Aorta (tissue), 5 donors: ENCODE measurements at places on chromosomes 7 and 10. TPM values are rescaled to one million over a fixed set of nuclear protein-coding genes. Genes with fewer than 3 reads are reported as not detected.
A peak's percentile ranks its signal among the peaks of the same experiment; 100 is the strongest.

DNA sequence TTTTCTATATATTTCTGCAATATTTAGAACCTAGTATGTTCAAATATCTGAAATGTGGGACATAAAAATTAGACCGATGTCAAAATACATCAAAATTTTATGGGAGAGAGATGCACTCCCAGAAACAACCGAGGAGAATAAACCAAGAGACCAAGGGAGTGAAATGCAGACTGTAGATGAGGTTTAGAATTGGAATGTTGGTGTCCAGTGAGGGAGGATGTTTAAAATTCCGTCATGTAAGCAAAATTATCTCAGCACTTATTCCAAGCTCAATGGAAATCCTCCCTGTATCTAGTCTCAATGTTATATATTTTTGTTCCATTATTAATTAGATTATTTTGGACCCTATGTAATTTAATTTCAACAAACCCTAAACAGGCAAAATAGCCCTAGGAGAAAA lies 61.9 kb upstream of the MAGI2 start:
- no peaks in the 10 kb centered on the region for H3K4me1 ChIP-seq
- H3K36me3 ChIP-seq, result no peaks in the 10 kb centered on the region
- DNase-seq, result no peak
- no peak overlapping the region for H3K4me3 ChIP-seq

DNA sequence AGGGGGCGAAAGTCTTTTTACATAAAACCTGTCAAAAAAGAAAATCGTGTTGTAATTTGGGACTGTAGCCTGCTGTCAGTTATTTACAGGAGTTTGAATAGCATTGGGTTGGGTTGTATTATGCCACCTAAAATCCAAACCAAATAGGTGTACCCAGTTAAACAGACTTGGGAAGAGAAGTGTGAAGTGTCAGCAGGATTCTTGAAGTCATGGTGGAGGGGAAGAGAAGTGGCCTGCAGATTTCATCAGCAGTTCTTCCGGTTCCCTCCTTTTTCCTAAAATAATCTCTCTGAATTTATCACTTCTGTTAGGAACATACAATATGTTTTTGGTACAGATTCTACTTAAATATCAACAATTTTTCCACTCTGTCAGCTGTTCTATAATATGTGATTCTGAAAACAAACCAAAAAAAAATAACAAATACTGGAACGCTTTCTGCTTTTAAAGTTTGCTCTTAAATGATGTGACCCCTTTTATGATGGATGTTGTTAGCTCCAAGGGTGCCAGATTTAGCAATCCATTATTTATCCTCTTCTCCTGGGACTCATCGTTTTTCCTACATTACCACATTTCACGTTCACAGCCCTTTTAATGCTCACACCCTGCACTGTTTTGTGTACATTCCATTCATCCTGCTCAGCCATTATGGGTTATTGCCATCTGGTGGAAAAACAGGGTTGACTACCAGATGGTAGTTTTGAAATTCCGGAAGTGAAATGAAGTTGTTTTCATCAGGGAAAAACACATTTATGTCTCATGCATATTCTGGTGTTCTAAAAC lies 18.7 kb upstream of the ARHGAP12 start:
- DNase-seq, result no peak
- no peaks in the 10 kb centered on the region for H3K36me3 ChIP-seq
- no peak overlapping the region for H3K27ac ChIP-seq
- no peaks in the 10 kb centered on the region for H3K27me3 ChIP-seq
- H3K4me1 ChIP-seq, result no peaks in the 10 kb centered on the region

DNA sequence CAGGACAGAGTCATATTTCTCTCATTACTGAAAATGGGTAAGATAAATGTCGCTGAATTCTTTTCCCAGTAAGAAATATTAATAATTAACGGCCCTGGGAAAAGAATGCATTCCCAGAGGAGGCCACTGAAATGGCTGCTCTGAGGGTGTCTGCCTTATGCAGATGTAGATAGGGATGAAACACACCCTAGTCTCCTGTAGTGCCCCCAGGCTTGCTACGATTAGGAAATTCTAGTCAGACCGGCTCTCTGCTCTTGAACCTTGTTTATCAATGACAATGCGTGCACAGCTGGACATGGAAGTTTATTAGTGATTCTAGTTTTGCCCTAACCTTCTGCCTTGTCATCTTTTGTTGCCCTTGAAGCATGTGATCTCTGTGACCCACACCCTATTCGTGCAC lies 291.1 kb downstream of the ZNF248 start:
- DNase-seq, result no peak
- no peaks in the 10 kb centered on the region for H3K36me3 ChIP-seq
- H3K27me3 ChIP-seq, result no peaks in the 10 kb centered on the region
- H3K4me1 ChIP-seq, result no peaks in the 10 kb centered on the region

DNA sequence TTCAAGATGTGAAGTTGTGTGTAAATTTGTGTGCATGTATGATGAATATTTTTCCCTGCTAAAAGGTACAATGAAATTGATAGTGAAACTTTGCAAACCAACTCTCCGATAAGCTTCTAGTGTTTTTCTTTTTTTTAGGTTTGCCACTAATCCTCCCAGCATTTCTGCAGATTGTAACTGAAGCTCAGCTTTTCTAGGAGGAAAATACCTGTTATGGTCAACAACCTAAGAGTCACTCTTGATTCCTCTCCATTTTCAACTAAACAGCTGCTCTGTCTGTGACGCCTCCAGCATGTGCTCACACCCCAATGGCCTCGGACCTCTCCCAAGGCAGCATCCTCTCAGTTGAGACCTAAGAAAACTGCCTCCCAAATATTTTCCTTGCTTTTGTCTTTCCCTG lies 406.2 kb downstream of the KCNMA1 start:
- H3K4me1 ChIP-seq, result peaks cover 5% of the 10 kb centered on the region
- H3K36me3 ChIP-seq, result no peaks in the 10 kb centered on the region
- no peak overlapping the region for H3K27ac ChIP-seq
- no peaks in the 10 kb centered on the region for H3K27me3 ChIP-seq
- no peak for DNase-seq

DNA sequence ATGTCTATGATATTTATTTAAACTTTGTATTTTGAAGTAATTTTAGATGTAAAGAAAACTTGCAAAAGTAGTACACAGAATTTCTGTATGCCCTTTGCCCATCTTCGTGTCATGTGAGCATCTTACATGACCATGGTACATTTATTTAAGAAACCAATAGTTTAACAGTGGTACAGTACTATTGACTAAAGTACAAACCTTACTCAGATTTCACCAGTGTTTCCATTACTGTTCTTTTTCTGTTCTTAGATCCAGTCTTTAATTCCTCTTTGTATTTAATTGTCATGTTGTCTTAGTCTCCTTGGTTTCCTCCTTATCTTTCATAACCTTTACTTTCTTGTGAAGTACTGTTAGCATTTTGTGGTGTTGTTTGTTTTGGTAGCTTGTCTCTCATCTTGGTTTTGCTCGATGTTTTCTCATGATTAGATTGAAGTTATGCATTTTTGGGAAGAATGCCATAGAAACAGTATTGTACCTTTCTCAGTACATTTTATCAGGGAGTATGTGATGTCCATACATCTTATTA lies 24.1 kb downstream of the TAX1BP1 start:
- no peaks in the 10 kb centered on the region for H3K27me3 ChIP-seq
- peaks cover 2% of the 10 kb centered on the region for H3K4me1 ChIP-seq
- no peak overlapping the region for H3K4me3 ChIP-seq
- H3K27ac ChIP-seq, result no peak overlapping the region

DNA sequence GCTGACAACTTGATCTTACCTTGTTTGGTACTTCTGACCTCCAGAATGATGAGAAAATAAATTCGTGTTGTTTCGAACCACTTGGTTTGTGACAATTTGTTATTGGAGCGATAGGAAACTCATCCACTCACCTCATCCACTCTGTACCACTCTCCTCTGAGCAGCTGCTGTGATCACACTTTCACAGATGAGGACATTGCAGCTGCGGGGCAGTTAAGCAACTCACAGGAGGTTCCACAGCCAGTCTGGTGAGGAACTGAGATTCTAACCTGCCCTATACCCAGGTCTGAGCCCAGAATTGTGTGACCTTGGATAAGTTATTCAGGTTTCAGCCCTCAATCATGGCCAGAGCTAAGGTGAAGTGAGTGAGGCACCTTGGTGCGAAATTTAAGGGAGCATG lies 35.2 kb downstream of the BTBD16 start:
- no peaks in the 10 kb centered on the region for H3K27me3 ChIP-seq
- H3K4me1 ChIP-seq, result no peaks in the 10 kb centered on the region
- peak overlapping the region; percentile 20 for H3K27ac ChIP-seq
- DNase-seq, result no peak
- H3K4me3 ChIP-seq, result no peak overlapping the region
- no peaks in the 10 kb centered on the region for H3K36me3 ChIP-seq

GRCh38 chr7:45052011-45052410 lies 36.8 kb downstream of the NACAD start:
- no peak for DNase-seq
- no peaks in the 10 kb centered on the region for H3K27me3 ChIP-seq
- H3K4me3 ChIP-seq, result no peak overlapping the region
- H3K27ac ChIP-seq, result no peak overlapping the region

- H3K4me1 ChIP-seq, result no peaks in the 10 kb centered on the region
- H3K27me3 ChIP-seq, result no peaks in the 10 kb centered on the region
- H3K36me3 ChIP-seq, result no peaks in the 10 kb centered on the region
- H3K27ac ChIP-seq, result no peak overlapping the region
These were observed 396.4 kb upstream of the STEAP1 start for GRCh38 chr7:89757910-89758309.

GRCh38 chr10:83076443-83076842 lies 1062.9 kb upstream of the GHITM start:
- peaks cover 2% of the 10 kb centered on the region for H3K27me3 ChIP-seq
- no peak for DNase-seq
- H3K36me3 ChIP-seq, result no peaks in the 10 kb centered on the region
- H3K4me3 ChIP-seq, result no peak overlapping the region

DNA sequence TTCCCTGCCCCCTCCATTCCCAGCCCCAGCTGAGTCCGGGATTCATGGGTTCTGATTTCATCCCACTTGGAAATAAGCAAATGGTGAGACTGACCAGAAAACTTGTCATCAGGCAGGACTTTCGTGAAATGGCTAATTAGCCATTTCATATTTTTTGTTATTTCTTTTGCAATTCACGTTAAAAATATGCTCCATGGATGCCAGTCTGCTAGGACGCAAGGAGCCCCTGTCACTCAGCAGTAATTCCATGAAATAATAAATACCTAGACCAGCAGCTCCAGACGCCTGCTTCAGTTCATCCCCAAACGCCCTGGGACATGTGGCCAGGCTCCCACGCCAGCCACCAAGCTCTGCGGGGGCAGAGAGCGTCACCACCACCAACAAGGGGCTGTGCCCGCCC lies 111.0 kb downstream of the TRIL start:
- no peak overlapping the region for H3K27ac ChIP-seq
- H3K27me3 ChIP-seq, result no peaks in the 10 kb centered on the region
- no peaks in the 10 kb centered on the region for H3K4me1 ChIP-seq
- no peak overlapping the region for H3K4me3 ChIP-seq

GRCh38 chr7:111393011-111393754 lies 169.1 kb downstream of the IMMP2L start:
- peaks cover 8% of the 10 kb centered on the region for H3K4me1 ChIP-seq
- DNase-seq, result no peak
- no peak overlapping the region for H3K4me3 ChIP-seq

- H3K27me3 ChIP-seq, result no peaks in the 10 kb centered on the region
- no peaks in the 10 kb centered on the region for H3K36me3 ChIP-seq
- DNase-seq, result no peak
- H3K27ac ChIP-seq, result no peak overlapping the region
These were observed 126.1 kb downstream of the AOAH start for GRCh38 chr7:36598054-36598674.

DNA sequence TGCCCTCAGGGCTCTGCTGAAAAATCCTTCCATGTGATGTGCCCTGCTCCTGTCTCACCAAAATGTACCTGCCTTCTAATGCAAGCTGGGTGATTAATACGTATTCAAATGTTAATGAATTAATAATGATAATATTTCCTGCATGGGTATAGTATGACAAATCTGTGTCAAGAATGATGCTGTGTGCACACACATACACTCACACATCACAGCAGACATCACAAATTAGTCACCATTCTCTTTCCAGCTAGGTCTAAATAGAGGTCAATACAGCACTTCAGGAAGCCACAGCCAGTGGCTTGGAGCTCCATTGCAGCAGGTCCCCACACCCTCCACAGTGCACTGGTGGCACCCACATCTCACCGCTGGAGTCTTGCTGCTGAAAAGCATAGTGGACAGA lies 681.2 kb upstream of the NRP1 start:
- H3K36me3 ChIP-seq, result no peaks in the 10 kb centered on the region
- H3K4me3 ChIP-seq, result no peak overlapping the region
- no peaks in the 10 kb centered on the region for H3K4me1 ChIP-seq

GRCh38 chr7:15906436-15906835 lies 220.0 kb upstream of the MEOX2 start:
- H3K4me1 ChIP-seq, result no peaks in the 10 kb centered on the region
- no peak for DNase-seq
- H3K36me3 ChIP-seq, result no peaks in the 10 kb centered on the region
- H3K27me3 ChIP-seq, result no peaks in the 10 kb centered on the region
- H3K4me3 ChIP-seq, result no peak overlapping the region

DNA sequence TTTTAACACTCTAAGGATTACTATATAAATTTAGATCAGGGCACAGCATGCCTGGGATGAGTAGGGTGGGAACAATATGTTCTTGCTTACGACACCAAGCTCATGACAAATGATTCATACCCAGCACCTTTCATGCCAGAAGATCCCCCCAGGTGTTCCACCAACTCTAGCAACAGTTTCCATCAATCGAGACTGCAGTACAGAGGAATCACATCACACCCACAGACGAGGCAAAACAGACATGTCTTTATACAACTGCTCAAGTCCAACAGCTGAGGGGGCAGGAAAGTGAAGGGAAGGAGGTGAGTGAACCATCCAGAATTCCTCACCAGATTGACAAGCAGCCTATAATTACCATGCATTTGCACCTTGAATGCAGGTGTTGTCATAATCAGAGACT lies 3.6 kb downstream of the SORCS1 start:
- H3K27ac ChIP-seq, result no peak overlapping the region
- no peak for DNase-seq
- H3K4me3 ChIP-seq, result no peak overlapping the region

DNA sequence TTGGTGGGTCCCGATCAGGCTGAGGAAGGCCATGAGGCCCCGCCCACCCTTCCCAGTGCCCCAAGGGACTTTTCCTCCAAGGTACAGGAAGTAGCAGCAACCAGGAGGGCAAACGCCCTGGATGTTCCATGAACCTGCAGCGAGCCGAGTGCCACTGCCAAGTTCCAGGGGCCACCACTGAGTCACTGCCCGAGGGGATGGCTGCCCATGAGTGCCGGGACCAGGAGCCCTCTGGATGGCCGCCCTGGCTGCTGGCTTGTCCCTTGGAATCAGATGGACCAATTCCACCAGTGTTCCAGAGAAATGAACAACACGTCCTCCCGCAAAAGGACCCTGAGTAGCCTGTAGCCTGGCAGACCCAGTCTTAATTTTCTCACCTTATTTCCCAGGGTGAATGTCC lies 74.2 kb downstream of the ZRANB1 start:
- peak overlapping the region; percentile 80 for H3K27ac ChIP-seq
- no peaks in the 10 kb centered on the region for H3K27me3 ChIP-seq
- no peaks in the 10 kb centered on the region for H3K36me3 ChIP-seq
- H3K4me1 ChIP-seq, result no peaks in the 10 kb centered on the region
- peak; percentile 87 for DNase-seq

GRCh38 chr7:90507692-90508091 lies 38.3 kb downstream of the PTTG1IP2 start:
- H3K27me3 ChIP-seq, result no peaks in the 10 kb centered on the region
- H3K4me1 ChIP-seq, result no peaks in the 10 kb centered on the region
- H3K36me3 ChIP-seq, result no peaks in the 10 kb centered on the region
- no peak overlapping the region for H3K4me3 ChIP-seq
- no peak for DNase-seq
- no peak overlapping the region for H3K27ac ChIP-seq

Gene BLNK
- 20.2 TPM for total RNA-seq

Gene TMEM229A
- total RNA-seq, result not detected

Gene COL13A1
- total RNA-seq, result 13.6 TPM

Gene ZNF853
- total RNA-seq, result 12.2 TPM

Gene NUTM2D
- 4.1 TPM for total RNA-seq

Gene JAKMIP3
- total RNA-seq, result 0.23 TPM

Gene AOC1
- not detected for total RNA-seq

Gene MMD2
- total RNA-seq, result not detected

Gene LRRD1
- total RNA-seq, result not detected

Gene SPDYE11
- not detected for total RNA-seq
